Activated T-cell treated with anti-CD3 and anti-CD28 coated beads, Interleukin-2, amount 50 U/mL, for 48 hours (primary cell): ENCODE measurements at places on chromosomes 16 and 17.

DNA sequence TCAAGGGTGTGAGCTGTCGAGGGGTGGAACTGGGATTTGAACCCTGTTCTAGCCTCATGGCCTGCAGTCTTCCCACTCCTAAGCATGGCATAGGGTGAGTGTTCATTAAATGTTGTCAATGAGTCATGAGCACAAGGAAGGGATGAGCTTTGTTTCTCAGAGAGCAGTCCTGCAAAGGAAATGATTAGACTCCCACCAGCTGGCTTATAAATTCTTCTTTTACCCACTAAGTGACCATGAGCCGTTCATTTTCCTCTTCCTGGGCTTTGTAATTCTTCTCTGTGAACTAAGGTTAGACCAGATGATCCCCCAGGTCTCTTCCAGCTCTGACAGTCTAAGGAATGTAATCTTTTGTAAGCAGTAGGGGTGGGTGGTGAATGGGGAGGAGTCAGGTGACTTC lies 47.9 kb upstream of the HNF1B start:
- DNase-seq, result no peak

DNA sequence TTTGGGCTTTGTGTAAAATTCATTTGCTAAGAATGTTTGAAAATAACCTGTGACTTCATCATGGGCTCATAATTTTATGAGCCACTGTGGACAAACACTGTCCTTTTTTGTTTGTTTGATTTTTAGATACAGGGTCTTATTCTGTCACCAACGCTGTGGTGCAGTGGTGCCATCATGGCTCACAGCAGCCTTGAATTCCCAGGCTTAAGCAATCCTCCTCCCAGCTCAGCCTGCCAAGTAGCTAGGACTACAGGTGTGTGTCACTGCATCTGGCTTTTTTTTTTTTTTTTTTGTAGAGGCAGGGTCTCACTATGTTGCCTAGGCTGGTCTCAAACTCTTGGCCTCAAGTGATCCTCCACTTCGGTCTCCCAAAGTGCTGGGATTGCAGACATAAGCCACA lies 8.3 kb downstream of the TEX2 start:
- no peak for DNase-seq

DNA sequence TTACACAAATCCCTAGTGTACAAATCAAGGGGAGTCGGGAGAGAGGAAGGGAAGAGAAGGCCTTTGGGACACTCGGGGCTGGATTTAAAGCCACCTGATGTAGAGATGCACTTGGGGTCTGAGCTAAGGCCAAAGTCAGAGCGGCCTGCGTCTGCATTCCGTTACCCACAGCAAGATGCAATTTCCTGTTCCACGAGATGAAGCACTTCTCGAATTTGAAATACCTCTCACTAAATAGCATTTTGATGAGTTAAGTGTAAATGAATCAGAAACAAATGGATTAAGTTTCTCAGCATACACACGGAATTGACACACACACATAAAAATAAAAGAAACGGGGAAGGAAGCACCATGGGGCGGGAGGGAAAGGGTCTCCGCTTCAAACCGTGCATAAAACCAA lies 386.0 kb downstream of the SOX9 start:
- DNase-seq, result no peak

- DNase-seq, result peak; percentile 24
Observed at GRCh38 chr17:55601874-55602364, 90.7 kb upstream of the SMIM36 start.

GRCh38 chr16:11498683-11499082 lies 88.0 kb downstream of the LITAF start:
- no peak for DNase-seq

GRCh38 chr17:82871056-82871775 lies 31.4 kb upstream of the ZNF750 start:
- DNase-seq, result peak; percentile 63

- DNase-seq, result no peak
Observed at GRCh38 chr16:65574326-65574966, 452.6 kb upstream of the CDH11 start.

- DNase-seq, result no peak
Observed at GRCh38 chr16:68376590-68376989, 65.8 kb downstream of the PRMT7 start.

- DNase-seq, result no peak
Observed at GRCh38 chr16:75044800-75045361, 46.1 kb downstream of the ZNRF1 start.

GRCh38 chr17:9907883-9908648 lies 3.0 kb upstream of the RCVRN start:
- DNase-seq, result no peak

- peak; percentile 69 for DNase-seq
Observed at GRCh38 chr17:59830846-59831486, 61.8 kb downstream of the TUBD1 start.

- peak; percentile 36 for DNase-seq
Observed at GRCh38 chr17:33038740-33039139, 47.1 kb downstream of the SPACA3 start.

DNA sequence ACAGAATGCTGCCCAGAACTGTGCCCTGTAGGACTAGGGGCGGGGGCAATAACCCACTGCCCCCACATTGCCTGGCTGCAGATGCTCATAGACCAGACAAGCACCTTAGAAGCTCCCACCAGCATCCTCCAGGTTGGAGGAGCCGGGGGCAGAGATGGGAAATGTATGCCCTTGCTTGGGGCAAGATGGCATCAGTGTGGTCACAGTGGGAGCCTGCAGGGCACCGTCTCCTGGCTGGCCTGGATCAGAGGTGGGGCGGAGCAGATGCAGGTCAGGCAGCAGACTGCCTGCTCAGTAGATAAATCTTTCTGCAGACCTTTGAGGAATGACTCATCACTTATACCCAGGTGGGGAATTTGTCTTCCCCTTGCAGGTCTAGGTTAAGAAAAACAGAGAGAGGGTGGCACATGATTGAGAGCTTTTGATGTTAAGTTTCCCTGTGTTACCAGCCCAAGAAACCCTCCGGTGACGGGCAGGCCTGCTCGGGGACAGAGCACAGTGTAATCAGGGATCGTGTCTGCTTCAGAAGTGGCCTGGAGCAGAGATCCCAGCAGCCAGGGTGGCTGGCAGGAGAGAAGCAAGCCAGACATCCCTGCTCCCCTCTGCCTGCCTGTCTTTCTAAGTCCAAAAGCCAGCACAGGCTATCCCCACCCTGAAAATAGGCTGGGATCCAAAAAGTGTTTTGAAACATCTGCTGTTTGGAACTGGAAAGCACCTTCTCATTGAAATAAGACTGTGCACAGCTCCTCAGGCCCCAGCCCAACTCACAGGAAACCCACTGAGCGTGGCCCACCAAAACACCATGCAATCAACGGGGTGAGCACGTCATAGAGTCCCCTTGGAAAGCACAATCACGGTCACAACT lies 50.7 kb upstream of the RPL38 start:
- no peak for DNase-seq

DNA sequence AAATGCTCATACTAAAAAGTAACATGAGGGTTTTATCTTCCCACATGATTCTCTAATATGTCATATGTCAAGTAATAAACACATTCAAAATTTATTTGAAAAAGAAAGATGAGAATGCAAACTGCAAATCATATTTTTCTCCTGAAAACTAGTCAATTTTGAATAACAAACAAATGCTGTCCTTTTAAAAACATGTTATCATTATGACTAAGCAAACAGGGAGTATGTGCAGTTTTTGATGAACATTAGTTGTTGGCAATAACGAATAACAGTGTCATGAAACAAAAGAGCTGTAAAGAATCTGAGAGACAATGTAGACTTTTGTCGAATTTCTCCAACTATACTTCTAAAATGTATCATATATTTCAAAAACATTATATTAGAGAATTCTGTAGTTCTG lies 34.8 kb downstream of the RPGRIP1L start:
- DNase-seq, result no peak

GRCh38 chr17:8141045-8141444 lies 11.2 kb downstream of the PER1 start:
- no peak for DNase-seq

DNA sequence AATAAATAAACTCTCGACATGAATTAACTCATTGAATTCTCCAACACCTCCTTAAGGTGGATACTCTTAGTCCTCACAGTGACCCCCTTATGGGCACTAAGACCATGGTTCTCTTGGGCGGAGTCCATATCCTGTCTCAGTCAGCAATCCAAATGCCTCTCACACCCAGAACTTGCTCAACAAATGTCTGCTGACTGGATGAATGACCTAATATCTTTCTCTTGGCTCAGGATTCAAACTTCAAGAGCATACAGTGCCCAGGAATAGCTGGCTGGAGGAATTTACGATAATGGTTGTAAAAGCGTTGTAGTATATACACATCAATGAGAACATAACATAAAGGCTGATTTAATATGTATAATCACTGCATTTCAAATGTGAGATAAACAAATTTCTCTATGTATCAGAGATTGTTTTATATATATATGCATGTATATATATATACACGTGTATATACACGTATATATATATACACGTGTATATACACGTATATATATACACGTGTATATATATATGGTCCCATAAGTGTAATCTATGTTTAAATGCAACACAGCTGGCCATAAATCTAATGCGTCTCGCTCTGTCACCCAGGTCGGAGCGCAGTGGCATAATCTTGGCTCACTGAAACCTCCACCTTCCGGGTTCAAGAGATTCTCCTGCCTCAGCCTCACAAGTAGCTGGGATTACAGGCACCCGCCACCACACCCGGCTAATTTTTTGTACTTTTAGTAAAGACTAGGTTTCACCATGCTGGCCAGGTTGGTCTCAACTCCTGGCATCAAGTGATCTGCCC lies 6.5 kb upstream of the UBB start:
- no peak for DNase-seq

DNA sequence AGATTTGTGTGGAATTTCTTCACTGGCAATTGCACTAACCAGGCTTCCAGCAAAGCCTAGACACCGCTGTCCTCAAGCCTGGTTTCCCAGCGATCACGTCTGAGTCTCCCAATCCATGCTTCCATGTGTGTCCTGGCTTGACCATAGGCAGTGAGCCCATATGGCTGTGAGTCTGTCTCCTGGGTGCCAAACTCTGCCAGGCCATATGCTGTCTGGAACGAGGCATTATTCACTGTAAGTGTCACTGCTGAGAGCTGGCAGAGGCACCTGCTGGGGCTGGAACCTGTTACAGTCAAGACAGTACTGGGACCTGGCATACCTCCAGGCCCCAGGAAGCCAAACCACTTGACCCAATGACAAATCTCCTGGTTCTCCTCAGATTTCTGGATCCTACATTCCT lies 60.4 kb downstream of the HS3ST2 start:
- DNase-seq, result no peak

GRCh38 chr16:51327001-51327400 lies 175.9 kb upstream of the SALL1 start:
- no peak for DNase-seq

GRCh38 chr16:54397190-54397835 lies 110.7 kb upstream of the IRX3 start:
- no peak for DNase-seq

GRCh38 chr17:56851008-56851407 lies 17.1 kb downstream of the DGKE start:
- DNase-seq, result no peak

DNA sequence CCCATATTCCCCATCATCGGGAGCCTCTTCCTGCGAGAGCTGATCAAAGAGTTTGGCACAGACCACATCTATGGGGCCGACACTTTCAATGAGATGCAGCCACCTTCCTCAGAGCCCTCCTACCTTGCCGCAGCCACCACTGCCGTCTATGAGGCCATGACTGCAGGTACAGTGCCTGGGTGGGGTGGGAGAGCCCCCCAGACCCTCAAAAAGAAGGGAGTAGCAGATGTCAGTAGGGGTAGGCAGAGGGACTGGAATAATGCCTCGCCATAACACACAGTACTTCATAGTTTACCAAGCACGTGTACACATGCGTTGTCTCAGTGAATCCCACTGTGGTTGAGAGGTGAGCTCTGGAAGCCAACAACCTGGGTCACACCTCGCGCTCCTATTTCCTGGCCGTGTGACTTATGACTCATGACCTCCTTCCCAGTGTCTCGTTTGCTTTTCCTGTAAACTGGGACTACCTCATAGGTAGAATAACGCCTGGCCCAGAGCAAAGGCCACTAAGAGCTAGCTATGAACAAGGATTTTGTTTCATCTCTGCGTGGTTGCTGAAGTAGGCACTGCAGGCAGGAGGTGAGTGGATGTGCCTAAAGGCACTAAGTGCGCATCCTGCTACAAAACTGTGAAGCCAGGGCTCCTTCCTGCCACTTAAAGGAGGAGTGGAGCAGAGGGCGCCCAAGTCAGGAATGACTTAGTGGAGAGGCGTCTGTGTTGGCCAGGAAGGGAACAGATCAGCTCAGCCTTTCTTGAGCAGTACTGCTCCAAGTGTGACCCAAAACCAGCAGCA lies 5.2 kb downstream of the NAGLU start:
- no peak for DNase-seq

DNA sequence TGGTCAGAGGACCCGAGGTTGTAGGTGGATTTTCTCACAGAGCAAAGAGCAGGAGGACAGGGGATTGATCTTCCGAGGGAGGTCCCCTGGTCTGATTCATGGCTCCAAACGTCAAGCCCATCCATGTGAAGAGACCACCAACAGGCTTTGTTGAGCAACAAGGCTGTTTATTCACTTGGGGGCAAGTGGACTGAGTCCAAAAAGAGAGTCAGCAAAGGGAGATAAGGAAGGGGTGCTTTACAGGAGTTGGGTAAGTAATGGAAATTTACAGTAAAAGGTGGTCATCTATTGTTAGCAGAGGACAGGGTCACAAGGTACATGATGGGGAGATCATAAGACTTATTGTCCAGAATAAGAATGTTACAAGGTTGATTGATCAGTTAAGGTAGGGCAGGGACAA lies 2285.8 kb downstream of the TP53TG3F start:
- DNase-seq, result no peak

DNA sequence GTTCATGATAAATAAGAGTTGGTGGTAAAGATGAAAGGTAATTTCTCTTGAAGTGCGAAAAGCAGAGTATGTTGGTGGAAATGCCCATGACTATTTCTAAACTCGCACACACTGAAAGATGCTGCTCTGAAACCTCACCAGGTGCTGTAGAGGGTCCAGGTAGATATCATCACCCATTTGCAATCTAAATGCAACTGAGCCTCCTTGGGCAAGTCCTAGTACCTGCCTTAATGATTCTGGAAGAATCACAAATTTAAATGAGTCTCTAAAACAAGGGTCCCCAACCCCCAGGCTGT lies 5.9 kb upstream of the MMD start:
- DNase-seq, result no peak

GRCh38 chr16:71461686-71462648 lies at the start of gene ZNF23:
Gene ZNF23, minus strand, starts transcription at chr16:71462247. Its CDS starts 5,451 bp downstream, at chr16:71456796.
- DNase-seq, result peak; percentile 88

- DNase-seq, result no peak
Observed at GRCh38 chr17:64332502-64332901, 58.2 kb downstream of the PECAM1 start.

GRCh38 chr16:12220766-12221165 lies 244.2 kb downstream of the SNX29 start:
- DNase-seq, result no peak

DNA sequence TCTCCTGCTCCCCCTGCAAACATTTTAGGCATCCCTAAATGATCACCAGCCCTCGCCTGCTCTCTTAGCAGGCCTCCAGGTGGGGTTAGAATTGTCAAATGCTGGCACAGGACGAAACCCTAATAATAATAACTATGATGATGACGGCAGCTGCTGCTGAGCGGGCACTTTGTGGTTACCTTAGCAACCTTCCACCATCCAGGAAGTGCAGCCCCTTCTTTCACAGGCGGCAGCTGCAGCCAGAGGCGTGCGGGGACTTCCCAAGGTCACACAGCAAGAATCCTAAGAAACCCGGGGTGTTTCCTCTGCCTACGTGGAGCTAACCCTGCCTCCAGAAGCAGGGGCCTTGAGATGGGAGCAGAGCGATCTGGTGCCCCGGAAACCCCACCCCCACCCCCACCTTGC lies 22.4 kb upstream of the EIF1 start:
- DNase-seq, result no peak
